Mesothelial cell of epicardium (in vitro differentiated cells): ENCODE measurements at places on chromosomes 4 and X. TPM values are rescaled to one million over a fixed set of nuclear protein-coding genes. Genes with fewer than 3 reads are reported as not detected.

The PAK3 gene
- total RNA-seq, result 4.0 to 4.2 TPM (median 4.2 TPM) in 3 replicates

- no peak for DNase-seq
- no peak overlapping the region for H3K4me3 ChIP-seq
- H3K27ac ChIP-seq, result no peak overlapping the region
Measured at GRCh38 chrX:109632906-109633504, 8.0 kb upstream of the KCNE5 start.

DNA sequence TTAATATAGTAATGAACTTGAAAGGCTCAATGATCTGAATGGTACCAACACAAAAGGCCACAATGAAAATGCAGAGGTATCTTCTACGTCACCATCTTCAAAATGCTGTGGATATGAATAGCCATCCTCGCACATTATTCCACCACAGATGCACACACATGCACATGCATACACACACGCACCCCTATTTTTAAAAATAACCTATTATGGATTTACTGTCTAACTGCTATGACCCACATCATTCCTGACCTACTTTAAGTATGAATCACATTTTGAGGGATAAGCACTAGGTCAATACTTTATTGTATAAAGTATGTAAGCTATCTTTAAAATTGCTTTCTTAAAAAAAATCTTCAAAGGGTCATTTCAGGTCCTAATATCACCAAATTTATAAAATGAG, 24.4 kb upstream of the CORIN start:
- H3K36me3 ChIP-seq, result peaks cover 26% of the 10 kb centered on the region
- DNase-seq, result no peak
- no peak overlapping the region for H3K4me3 ChIP-seq
- no peak overlapping the region for H3K27ac ChIP-seq
- no peaks in the 10 kb centered on the region for H3K27me3 ChIP-seq

DNA sequence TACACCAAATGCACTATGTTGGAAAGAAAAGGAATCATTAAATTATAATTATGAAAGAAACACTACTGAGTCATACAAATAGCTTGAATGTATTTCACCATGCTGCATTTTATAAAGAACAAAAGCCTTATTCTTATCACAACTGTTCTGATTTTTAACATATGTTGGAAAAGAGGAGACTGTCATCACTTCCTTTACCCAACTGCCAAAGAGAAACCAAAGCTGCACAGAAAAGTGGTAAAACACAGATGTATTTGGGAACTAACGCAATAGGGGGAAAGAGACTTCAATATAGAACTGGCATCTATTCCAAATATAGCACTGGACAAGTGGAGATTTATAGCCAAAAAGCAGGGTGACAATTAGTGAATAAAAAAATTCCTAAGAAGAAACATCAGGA, 181.0 kb downstream of the SPANXN3 start:
- no peaks in the 10 kb centered on the region for H3K27me3 ChIP-seq
- no peak for DNase-seq
- no peak overlapping the region for H3K27ac ChIP-seq
- no peaks in the 10 kb centered on the region for H3K4me1 ChIP-seq
- no peak overlapping the region for H3K4me3 ChIP-seq

The CXCL13 gene
- total RNA-seq, result not detected in 3 replicates

The IRS4 gene
- 2.2 to 2.7 TPM (median 2.2 TPM) in 3 replicates for total RNA-seq
